ENCODE measurements at places on chromosomes 6 and 20.

DNA sequence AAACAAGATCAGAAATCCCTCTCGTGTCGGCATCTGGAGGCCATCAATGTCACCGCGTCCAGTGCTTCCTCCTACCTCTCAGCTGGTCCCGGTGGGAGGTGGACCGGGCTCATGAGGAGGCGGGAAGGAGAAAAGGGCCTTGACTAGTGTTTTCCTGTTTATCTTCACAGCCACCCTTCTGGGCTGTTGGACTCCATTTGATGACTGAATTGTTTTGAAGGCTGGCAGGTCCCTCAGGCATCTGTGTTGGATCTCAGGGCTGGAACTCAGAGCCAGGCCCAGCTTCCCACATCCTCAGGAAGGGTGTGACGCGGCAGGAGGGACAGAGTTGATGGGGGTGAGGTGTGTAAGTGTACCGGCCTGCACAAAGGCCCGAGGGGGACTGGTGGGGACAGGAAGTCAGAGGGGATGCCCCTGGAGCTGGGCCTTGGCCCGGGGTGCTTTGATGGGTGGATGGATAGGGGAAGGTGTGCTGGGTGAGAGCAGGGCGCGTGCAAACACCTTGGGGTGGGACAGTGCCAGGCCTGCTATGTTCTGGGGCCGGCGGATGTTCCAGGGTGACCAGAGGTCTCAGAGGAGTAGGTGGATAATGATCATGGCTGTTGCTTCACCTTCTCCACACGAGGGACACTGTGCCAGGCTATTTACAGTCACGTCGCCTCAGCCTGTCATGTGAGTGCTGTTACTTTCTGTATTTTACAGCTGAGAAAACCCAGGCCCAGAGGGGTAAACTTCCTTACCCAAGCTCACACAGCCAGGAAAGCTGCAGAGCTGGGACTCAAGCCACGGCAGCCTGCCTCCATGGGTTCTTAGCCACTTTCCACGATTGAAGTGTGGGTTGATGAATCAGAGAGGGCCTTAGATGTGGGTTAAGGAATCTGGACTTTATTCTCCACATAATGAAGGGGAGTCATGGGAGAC, 17.9 kb upstream of the CHMP4B start:
- DNase-seq: no peak

DNA sequence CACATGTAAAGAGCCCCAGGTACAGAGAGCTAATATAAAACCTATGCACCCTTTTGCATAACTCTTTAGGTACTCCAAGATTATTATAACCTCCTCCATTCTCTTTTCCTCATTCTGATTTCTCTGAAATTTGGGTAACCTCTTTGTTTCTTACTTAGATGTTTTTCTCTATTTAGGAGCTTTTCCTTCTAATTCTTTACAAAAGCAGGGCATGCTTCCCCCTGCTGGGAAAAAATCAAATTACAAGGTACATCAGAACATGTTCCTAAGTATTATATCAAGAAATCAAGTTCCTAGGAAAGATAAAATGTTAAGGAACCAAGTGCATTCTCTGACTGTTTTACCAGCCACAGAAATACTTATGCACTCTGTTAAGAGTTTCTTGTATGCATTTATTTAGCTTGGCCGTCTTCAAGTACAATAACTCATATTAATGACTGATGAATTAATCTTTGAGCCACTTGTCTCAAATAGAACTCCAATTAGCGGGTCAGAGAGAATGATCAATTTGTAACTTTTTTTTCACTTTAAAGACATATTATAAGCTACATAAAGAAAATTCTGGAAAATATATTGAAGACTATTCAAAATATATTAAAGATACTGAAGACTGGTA, 2.1 kb downstream of the KHDRBS2 start:
- no peak for DNase-seq

DNA sequence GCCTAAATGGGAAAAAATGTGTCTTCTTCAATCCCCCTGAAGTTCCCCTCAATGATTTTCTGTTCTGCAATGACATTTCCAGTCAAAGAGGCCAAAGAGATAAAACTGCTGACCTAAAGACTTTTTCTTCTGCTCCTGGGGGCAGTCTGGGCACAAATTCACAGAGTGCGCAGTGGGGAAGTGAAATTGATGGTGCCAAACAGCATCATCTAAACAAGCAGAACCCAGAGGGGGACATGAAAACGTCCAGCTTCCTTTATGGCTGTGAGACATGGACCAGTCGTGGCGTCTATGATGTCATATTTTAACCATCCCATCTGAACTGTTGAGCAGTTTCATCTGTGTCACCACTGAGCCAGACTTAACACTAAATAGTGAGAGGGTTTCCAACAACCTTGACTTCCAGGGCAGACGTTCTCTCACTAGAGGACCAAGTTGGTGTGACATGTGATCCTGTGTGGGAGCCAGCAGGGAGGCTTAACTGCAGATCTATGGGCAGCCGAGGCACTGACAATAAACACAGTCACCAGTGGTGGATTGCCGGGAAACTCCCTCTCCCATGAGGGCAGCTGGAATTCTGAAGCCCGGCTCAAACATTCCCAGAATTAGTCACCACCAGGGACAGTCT, 12.4 kb downstream of the SCML4 start:
- no peak for DNase-seq

DNA sequence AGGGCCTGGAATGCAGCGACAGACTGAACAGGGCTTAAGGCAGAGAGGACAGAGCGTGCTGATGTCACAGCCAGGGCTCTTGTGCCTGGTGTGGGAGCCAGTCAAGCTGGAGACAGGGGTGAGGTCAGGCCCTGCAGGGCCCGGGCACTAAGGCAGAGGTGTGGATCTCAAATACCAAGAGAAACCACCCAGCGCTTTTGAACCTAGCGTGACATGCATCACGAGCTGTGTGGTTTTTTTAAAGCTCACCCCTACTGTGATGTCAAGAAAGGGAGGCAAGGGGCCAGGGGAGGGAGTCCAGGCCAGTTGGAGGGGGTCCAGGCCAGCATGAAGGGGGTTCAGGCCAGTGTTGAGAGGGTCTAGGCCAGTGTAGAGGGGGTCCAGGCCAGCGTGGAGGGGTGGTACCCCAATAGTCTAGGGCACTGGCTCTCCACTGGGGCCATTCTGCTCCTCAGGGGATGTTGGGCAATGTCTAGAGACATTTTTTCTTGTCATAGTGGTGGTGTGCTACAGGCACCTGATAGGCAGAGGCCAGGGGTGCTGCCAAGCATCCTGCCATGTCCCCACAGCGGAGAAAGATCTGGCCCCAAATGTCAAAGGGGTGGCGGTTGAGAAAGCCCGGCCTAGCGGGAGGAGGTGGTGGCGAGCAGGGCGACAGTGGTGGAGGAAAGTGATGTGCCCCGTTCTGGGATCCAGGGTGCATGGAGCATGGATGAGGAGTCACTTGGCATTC, 42.6 kb downstream of the RBM38 start:
- DNase-seq: no peak

DNA sequence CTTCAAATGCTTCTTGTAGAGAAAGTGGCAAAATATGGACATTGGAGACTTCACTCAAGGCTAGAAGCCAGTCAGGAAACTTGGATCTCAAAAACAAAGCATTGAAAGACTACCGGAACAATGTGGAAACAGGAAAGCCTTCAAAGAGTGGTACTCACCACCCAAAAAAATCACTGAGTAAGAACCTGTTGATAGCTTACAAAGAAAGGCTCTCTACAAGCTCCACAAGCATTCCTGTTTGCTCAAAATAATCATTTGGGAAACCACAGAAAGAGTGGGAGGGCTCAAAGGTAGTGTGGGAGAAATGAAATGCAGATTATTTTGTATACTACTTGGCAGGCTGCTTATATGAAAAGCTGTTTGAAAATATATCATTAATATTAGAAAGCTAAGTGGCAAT, 9.5 kb upstream of the DST start:
- DNase-seq: no peak

DNA sequence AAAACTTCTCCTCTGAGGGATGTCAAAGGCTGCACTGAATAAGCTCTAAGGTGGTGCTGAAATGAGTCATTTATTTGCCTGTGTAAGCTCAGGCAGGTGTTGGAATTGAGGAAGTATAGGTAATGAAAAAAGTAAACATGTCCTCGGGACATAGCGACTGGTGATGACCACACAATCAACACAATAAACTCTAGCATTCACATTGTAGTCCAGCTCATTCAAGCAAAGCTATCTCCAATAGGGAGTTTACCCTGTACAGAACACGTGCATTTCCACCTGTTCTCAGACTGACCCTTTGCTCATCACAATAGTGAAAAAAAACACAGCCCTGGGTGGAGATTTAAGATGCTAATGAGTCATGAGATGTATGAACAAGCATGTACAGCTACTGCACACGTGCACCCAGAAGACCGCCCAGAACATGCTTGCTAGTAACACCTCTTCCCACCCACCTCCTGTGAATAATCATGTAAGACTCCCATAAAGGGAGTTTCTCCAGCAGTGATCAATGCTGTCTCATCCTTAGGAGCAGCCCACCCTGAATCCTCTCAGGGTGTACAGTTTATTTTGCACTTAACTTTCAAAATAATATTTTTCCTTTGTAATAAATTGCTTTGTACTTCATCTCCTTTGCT, 33.0 kb upstream of the POU5F1 start:
- DNase-seq: no peak

DNA sequence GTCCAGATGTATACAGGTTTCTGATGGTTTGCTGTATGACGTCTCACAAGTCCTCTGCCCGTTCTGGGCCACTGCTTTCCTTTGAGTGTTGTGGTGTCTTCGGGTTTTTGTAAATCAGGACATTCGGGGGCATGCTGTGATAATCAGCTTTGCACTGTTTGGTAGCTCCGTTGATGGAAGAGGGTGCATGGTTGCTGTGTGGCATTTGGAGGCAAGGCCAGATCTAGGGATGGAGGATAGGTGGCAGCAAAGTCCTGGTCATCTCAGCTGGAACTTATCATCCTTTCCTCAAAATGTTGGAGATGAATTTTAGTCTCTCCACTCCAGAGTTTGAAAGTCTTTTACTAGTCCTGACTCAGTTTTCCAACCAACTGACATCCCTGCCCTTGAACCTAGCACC, 91.0 kb downstream of the SCP2D1 start:
- DNase-seq: no peak

GRCh38 chr6:44257025-44257752, at the start of gene SLC35B2:
Gene SLC35B2 (minus strand): TSS chr6:44257528. CDS start chr6:44257410, 118 bp downstream.
- peak; percentile 54 for DNase-seq

DNA sequence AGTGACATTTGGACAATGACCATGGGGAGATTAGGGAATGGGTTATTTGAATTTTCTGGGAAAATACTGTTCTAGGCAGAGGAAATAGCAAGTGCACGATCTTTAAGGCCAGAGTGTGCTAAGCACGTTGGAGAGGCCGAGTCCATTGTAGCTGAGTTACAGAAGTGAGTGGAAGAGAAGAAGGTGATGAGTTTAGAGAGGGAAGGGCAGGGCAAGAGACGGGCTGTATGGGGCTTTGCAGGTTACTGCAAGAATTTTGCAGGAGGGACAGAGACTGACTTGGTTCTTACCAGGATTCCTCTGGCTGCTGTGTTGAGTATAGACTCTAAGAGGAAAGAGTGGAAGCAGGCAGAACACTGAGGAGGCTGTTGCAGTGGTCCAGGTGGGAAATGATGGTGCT, 1.1 kb upstream of the NCOA3 start:
- no peak for DNase-seq

GRCh38 chr20:1325173-1326030, 3.5 kb downstream of the SDCBP2 start:
- DNase-seq: peak; percentile 97

DNA sequence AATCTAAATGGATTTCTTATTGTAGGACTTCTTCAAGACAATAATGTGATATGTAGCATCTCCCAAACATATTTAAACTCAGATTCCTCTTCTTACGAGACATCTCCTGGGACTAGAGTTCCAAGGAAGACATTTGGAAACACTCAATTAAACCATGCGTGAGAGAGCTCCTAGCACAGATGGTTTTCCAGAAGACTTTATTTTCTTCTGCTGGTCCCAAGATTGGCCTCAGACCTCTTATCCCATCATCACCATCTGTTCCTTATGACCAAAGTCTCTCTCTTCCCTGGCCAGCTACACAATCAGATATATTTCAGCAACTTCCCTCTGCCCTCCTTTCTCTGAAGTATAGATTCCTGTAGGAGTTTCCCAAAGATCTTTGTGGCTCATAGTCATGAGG, 93.2 kb upstream of the JARID2 start:
- no peak for DNase-seq

DNA sequence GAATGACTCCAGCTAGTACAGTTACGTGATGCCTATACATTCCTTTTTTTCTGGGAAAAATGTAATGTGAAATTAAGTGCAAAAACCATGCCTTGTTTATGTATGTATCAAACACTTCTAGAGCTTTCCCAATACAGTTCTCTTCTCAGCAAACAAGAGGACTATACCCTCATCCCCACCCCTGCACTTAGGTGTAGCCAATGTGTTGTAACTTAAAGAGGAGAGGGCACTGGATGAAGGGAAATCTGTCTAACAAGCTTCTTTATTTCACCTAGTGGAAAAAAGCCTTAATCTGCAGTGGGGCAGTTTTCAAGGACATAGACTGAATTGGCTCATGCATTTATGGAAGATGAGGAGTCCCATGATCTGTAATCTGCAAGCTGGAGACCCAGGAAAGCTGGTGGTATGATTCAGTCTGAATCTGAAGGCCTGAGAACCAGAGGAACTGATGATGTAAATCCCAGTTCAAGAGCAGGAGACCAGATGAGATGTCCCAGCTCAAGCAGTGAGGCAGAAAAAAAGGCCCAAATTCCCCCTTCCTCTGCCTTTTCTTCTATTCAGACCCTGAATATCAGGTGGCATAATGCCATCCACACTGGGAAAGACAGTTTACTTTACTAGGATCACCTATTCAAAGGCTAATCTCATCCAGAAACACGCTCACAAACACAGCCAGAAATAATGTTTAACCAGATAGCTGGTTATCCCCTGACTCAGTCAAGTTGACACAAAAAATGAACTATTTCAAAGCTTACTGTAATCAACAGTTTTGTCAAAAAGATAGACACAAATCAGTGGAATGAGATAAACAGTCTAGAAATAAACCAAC, 25.8 kb upstream of the SLC17A3 start:
- DNase-seq: no peak

- no peak for DNase-seq
These were observed 6.8 kb downstream of the SLCO4A1 start for GRCh38 chr20:62649140-62649539.

GRCh38 chr20:36532388-36532787, 8.9 kb upstream of the MYL9 start:
- DNase-seq: no peak

DNA sequence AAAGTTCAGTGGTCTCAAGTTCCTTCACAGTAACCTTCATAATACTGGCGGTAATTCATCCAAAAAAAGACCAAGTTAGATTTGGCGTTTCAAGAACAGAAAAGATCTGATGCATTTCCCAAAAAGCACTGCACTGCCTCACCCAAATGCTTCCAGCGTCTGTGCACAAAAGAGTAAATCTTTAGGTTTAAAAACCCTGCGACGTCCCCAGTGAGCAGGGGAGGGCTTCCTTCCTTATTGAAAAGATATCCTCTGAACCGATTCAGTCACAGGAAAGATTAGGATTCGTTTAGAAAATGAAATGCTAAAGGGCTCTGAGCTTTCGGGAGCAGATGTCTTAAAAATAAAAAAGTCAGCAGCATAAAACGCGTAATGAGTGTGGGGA, 654 bp downstream of the TBC1D7 start:
- DNase-seq: no peak

DNA sequence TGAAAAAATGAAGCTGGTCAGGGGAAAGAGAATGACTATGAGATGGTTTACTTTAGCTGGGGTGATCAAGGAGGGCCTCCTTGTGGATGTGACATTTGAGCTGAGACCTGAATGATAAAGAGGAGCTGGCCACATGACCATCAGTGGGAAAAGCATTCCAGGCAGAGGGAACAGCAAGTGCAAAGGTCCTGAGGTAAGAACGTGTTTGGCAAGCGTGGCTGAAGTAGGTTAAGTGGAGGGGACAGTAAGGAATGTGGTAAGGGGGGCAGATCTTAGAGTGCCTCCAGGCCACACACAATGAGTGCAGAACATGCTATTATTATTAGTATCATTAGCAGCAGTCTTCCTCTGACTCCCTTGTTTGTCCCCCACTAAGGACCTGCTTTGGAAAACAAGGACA, 92.6 kb downstream of the KCNB1 start:
- DNase-seq: no peak
